ENCODE measurements at places on chromosomes 1 and 21.

DNA sequence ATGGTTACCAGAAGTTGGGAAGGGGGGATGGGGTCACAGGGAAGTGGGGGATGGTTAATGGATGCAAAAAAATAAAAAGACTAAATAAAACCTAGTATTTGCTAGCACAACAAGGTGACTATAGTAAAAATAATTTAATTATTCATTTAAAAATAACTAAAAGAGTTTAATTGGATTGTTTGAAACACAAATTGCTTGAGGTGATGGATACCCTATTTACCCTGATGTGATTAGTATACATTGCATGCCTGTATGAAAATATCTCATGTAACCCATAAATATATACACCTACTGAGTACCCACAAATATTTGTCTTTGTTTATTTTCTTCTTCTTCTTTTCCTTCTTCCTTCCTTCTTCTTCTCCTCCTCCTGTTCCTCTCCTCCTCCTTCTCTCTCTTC lies 57.8 kb upstream of the MACF1 start:
- DNase-seq, result no peak

DNA sequence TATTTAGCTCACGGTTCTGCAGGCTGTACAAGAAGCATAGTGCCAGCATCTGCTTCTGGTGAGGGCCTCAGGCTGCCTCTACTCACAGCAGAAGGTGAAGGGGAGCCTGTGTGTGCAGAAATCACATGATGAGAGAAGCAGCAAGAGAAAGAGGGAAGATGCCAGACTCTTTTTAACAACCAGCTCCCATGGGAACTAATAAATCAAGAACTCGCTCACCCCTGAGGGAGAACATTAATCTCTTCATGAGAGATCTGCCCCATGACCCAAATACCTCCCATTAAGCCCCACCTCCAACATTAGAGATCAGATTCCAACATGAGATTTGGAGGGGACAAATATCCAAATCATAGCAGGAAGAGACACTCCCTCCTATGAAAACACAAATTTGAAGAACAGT lies 74.1 kb downstream of the OLFML2B start:
- DNase-seq, result no peak

DNA sequence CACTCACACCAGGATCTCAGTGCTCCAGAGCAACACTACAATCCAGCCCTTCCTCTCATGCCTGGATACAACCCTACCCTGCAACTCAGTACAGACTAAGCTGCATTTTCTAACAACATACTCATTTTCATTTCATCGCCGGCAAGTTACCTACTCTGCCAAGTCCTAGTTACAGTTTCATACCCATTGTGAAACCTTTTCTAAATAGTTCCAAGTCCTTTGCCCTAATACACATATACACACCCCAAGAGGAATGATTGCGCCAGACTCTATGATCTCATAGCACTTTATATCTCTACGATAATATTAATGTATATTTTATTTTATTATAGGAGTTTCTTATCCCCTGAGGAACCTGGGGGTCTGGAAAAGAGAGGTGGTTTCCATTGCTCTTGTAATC lies 122.4 kb downstream of the LMX1A start:
- DNase-seq, result no peak

- no peak for DNase-seq
Measured at GRCh38 chr1:242468784-242469183, 55.7 kb downstream of the PLD5 start.

GRCh38 chr1:81921851-81922462 lies 121.2 kb downstream of the ADGRL2 start:
- DNase-seq, result no peak

- no peak for DNase-seq
Measured at GRCh38 chr1:18396247-18396980, 84.3 kb upstream of the KLHDC7A start.

DNA sequence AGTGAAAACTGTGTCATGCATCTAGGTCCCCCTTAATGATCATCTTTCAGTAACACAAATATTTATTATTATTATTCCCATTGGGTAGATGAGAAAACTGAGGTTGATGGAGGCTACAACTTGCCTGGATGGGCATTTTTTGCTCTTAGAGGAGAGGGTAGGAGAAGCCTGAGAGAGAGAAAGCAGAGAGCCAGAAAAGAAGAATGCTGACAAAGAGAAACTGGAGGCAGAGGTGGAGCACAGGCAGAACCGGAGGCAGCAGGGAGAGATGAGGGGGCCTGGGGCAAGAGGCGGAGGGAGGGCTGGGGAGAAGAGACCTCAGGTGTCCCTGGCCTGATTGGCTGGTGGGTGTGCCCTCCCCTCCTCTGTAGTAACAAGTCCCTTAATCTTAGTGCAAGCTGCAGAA lies 4.1 kb downstream of the BLACAT1 start:
- no peak for DNase-seq

DNA sequence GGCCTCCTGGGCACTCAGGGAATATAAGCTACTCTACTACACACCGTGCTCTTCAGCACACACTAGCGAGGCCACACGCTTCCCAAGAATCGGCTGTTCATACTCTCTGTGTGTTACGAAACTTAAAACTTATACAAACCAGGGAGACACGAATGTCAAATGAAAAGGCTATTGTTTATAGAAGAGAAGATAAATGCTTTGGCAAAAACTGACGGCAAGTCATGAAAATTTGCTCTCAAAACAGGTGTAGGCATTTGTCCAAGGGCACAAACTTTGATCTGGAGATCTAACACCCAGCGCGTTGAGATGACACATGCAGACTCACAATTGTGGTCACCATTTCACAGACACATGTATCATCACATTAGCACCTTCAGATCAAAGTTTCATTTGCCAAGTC lies 46.1 kb downstream of the USP48 start:
- no peak for DNase-seq

DNA sequence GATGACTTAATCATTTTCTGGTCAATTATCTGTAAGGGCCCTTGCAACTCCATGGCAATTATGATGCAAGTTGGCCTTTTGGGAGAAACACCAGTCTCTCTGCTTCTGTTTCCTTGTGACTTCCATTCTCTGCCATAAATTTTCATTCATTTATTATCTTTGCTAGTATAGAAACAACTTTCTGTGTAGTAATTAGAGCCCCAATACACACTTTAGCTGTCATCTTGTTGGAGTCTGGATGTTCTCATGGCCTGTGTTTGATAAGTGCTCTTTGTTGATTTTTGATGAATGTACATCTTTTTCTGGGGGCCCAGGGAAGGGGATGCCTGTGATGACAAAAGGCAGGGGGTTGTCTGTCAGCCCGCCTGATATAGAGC lies 22.4 kb downstream of the PROX1 start:
- DNase-seq, result no peak

GRCh38 chr1:180563026-180563827 lies 4.5 kb downstream of the OVAAL start:
- no peak for DNase-seq

DNA sequence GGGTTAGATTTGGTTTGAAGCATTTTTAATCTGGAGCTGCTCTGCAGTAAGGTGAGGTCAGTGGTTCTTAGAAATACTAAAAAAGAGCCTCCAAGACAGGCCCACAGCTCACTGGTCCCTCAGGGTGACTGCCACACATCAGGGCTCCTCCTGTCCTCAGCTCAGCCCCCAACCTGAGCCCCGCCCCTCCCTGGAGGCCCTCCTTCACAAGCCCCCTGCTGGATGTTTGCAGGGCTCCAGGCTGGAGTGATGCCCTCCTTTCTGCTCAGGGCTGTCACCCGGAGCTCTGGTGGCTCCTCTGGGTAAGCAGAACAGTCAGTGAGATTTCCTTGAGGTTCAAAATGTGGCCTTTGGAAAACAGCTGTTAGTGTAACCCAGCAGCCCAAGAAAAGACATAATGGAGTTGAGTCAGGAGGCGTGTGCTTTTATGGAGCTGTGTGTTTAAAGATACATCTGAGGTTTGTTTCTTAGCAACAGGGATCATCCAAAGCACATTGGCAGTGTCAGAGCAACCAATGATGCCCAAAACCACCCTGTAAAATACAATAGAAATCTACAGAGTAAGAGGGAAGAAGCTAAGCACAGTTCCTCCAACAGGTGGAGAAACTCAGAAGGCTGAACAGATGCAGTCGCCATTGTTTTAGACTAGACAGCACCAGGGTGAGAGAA lies 21.4 kb downstream of the STUM start:
- no peak for DNase-seq

GRCh38 chr1:183279835-183280234 lies 93.8 kb downstream of the LAMC2 start:
- no peak for DNase-seq

DNA sequence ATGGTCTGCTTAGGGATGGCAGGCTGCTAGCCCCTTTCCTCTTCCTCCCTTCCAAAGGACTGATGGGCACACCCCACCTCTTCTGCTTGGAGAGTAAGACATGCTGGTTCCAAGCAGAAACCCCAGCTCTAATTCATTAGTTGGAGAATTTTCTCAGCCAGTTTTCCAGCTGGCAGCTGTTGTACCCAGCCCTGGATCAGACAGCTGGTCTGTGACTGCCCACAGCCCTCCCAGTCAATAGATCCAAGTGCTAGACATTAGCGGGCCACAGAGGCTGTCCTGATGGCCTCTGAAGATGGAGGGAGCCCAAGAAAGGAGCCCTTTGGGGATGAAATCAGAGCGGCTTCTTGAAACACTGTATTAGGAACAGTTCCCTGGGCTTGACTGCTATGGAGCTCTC lies 35.8 kb downstream of the ACOT11 start:
- no peak for DNase-seq

DNA sequence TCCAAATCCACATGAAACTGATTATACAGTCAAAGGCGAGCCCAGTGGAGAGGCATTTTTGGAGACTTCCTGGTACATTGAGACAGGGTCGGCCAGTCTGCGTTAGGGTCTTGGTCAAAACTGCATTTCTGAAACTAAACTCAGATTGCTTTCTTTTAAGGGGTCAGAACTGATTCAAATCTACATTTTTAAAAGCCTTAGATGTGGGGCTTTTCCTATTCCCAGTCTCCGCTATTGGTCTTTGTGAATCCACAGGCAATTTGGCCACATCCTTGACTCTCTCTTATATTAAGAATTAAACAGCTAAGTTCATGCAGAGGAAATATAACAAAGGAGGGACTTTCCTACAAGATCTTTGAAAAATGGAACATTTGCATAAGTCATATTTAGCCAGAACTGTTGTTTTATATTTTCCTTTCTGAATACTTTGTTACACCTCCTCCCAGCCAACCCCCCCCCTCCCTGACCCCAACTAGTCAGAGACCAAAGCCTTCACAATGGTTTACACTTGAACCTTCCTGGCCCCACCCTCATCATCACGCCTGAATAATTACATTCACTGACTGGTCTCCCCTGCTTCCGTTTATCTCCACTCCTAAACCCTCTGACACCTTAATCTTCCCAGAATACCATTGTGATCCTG lies 30.9 kb downstream of the SELL start:
- DNase-seq, result no peak

GRCh38 chr1:203120325-203121153 lies 7.0 kb upstream of the ADORA1 start:
- DNase-seq, result no peak

GRCh38 chr1:234870020-234870981 lies 258.3 kb downstream of the TOMM20 start:
- DNase-seq, result no peak

DNA sequence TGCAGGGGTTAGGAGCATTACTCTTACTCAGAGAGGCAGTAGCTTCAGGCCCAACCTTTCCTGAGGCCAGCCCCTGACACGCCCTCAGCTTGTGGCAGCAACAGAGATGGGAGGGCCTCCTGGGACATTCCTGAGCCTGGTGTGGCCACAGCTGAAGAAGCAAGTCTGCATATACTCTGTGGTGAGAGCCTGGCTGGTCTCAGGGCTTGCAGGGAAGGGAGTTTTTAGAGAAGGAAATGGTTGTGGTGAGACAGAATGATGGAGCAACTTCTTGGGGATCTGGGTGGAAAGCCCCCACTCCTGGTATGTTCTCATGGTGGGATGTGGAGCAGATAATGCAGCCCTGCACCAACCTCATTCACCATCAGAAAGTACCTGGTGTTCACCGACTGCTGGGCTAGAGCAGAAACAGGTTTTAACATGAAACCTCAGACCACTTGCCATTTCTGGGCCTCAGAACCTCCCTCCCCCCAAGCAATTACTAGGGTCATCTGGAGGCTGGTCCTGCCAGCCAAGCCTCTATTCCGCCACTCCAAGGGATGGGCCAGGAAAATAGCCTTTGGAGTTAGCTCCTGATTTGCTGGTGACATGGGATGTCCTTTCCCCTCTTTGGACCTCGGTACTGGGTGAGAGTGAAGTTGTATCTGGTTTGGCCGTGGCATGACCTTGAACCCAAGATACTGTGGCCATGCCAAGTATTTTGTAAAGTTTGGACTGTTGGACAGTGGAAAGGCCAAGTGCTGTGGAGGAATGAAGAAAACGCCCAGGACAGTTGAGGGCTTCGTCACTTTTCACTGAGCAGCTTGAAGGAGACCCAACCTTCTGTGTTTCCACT lies 28.1 kb upstream of the RNF19B start:
- no peak for DNase-seq

DNA sequence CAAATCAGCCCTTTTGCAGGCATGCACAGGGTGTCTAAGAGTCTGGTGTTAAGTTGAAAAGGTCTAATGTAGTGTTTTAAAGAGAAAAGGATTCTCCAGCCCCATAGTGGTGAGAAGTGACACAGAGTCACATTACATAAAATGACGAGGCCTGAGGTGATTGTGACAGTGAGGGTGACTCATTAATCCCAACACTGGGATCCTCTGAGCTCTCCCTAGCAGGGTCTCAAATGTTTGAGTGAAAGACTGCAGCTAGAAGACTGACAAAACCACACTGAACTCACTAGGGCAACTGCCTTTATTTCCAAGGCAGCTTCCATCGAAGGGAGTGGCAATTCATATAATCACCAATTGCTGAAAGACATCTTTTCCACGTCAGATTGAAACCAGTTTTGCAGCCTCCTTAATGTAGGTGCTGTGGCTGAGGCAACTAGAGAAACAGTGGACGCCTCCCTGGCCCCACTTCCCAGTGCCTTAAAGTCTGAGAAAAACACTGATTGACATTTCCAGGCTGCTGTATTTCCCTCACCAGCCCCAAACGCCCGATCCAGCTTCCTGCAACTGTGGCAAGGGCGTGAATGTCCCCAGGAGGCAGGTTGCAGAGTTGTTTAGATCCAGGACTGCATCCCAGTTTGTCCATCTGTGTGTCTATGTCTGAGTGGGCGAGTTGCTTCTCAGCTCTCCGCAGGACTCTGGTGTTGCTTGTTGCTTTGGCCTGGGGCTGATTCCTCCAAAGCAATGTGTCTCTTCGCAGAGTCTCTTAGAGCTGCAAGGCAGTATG lies 81.4 kb downstream of the RUNX1 start:
- DNase-seq, result no peak

- DNase-seq, result no peak
Measured at GRCh38 chr1:65894738-65895605, 102.3 kb downstream of the PDE4B start.
